ENCODE measurements at places on chromosomes 2 and 18.

DNA sequence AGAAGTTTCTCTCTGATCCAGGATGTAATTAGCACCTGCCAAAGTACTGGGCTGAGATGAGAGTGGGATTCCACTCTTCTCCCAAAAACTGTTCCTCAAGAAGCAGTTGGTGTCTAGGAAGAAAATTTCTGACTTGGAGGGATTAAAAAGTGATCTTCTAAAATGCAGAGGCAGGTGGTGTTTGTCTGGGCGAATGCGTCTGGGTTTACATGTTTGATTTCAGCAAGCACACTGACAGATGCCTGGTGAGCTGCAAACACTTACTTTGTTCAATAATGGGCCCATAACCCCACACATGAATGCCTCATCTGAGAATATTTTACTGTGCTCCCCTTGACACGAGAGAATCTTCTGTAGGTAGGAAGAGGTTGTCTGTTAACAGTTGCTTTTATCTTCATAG lies 24.3 kb upstream of the KCNF1 start:
- peak; percentile 3 for DNase-seq

DNA sequence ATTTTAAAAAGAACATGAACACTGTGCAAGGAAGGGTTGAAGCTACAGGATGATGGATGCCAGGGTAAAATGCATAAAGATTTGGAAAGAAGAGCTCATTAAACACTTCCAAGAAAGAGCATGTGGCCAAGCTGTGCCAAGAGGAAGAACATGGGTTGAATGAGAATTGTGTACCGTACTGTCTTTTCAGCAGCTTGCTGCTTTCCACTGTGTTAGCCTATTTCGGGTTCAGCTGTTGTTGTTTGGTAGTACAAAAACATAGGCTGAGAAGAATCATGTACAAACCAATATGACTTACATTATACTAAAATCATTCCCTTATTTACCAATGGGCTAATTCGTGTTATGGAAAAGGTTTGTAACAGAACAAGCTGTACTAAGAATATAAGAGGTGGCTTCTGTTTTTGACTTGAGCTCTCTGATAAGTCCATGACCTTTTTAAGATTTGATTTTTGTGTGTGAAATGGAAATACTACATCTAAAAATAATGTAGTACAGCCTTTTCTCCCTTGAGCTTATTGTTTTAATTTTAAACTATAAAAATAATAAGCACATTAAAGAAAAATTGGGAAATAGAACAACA lies 188.3 kb upstream of the STON1 start:
- DNase-seq, result no peak

GRCh38 chr2:233025706-233026105 lies 6.8 kb upstream of the NEU2 start:
- no peak for DNase-seq

DNA sequence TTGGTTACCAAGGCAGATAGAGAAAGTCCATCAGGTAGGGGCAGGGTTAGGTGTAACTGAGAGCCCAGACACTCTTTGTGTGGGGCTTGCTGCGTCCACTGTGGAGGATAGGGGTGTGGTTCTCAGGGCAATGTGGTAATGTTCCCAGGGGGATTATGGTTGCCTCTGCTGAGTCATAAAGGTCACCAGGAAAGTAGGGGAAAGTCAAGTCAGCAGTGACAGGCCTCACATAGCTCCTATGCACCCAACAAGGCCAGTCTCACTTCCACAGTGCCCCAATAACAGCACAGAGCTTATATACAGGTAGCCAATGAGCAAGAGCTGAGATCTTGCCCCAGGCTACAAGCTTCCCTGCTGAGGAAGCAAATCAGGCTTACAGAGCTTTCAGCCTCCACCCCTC lies 1438.0 kb upstream of the ZEB2 start:
- no peak for DNase-seq

DNA sequence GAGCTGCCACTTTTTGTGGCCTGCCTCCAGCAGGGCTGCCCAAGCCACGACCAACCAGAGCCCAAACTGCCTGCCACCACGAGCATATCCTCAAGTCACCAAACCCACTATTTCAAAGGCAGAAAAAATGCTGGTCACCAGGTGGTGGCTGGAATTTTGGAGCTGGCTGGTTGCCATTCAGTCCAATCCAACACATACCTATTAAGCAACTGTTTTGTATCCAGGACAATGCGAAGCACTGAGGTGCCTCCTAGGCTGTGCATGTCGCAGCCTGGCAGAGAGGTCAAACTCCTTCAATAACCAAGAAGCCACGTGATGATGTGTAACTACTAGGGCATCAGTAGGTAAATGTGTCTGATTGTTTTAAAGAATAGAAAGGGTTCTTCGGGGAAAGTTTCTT lies 108.3 kb upstream of the PPP1CB start:
- no peak for DNase-seq

GRCh38 chr2:120345608-120346007 lies 328 bp upstream of the INHBB start:
- no peak for DNase-seq

DNA sequence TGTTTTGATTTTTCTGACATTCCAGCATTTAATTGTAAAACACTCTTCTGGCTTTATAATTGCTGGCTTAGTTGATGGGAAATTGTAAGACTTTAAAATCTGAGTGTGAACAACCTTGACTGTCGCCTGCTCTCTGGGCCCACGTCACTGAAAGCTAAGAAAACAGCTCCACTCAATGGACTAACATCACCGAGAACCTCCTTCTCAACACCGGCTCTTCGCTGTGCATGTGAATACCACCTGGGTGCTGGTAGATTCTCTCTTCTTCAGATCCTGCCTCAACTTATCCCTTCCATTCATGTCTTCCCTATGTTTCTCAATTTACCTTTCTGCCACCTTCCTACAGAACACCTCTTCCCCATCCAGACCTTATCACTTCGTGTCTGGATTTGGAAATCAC lies 523.1 kb upstream of the ID2 start:
- no peak for DNase-seq

- no peak for DNase-seq
These were observed 35.3 kb downstream of the NHEJ1 start for GRCh38 chr2:219125225-219125885.

DNA sequence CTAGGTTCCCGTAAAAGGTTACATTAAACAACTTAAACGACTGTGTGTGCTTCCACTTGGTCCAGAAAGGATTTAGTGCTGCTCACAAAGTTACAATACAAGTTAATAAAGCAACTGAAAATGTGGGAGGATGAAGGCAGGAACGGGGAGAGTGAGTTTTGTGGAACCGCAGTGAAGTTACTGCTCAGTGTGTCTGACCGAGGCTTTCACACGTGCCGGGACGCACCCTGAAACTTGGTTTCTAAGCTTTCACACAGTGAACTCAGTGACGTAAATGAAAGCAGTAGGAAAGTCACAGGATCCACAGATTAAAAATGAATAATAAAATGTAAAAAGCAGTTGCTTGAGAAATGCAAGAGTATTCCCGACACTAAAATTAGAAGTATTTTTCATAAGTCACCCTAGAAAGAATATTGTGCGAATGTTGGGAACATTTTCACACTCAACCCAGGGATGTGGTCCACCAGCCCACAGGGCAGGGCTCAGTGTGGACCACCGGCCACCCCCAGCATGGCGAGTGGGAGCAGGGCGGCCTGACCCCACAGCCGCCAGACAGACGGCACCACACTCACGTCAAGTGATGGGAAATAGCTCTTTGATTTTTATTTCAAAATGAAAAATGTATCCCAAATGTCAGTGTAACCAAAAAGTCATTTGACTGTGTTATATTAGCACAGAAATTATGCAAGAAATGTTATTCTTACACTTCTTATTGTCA lies 32.6 kb upstream of the CHMP1B start:
- no peak for DNase-seq

DNA sequence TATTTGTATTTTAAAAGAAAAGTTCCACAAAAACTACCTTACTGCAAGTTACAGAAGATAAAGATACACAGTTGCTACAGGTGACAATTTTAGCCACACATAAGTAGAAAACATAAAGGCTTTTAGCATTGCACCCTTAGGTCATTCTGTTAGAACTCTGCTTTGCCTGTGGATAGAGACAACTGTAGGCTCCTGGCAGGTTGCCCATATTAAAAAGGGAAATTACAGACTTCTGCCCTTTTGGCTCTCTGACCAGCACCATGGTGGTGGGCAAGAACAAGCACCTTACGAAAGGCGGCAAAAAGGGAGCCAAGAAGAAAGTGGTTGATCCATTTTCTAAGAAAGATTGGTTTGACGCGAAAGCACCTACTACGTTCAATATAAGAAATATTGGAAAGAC lies 223.3 kb downstream of the MC4R start:
- no peak for DNase-seq

DNA sequence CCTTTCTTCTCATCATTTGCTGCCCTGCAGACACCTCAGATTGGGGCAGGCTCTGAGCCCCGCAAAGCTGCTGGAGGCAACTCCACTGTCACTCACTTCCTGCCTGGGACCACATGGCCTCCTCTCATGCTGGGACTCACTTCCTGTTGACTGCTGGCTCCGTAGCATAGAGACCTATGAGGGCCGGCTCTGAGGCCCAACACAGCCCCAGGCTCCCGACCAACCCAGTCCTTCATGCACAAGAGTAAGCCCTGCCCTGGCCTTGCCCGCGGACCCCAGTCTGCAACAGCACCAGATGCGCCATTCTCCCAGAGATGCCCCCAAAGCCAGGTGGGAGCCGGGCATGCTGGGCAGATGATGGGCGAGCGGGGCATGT lies 55.7 kb downstream of the DNMT3A start:
- no peak for DNase-seq

DNA sequence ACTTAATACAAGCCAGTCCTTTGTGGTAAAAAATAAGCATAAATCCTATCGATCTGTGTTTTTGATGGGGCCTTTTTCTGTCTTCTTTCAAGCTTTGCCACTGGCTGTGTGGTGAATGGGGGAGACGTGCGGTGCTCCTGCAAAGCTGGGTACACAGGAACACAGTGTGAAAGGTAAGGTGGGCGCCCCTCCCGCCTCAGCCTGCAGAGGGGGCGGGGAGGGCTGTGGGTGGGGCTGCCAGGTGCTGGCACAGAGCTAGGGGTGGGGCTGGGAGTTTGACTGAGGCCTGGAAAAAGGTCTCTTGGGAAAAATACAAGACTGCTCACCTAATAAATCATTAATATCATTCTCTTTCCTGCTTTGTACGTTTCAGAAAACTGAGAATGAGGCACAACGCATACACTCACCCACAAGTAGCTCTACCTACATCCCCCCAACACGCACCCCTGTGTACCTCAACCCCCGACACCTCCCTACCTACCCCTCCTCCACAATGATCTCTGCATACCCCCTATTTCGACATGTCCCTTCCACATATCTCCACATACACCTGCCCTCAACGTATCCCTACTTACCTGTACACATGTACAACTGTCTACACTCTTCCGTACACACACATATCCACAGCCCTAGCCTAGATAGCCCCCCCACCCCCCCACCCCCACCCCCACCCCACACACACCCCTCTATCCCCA lies 129.7 kb upstream of the TTC39C start:
- DNase-seq, result no peak

DNA sequence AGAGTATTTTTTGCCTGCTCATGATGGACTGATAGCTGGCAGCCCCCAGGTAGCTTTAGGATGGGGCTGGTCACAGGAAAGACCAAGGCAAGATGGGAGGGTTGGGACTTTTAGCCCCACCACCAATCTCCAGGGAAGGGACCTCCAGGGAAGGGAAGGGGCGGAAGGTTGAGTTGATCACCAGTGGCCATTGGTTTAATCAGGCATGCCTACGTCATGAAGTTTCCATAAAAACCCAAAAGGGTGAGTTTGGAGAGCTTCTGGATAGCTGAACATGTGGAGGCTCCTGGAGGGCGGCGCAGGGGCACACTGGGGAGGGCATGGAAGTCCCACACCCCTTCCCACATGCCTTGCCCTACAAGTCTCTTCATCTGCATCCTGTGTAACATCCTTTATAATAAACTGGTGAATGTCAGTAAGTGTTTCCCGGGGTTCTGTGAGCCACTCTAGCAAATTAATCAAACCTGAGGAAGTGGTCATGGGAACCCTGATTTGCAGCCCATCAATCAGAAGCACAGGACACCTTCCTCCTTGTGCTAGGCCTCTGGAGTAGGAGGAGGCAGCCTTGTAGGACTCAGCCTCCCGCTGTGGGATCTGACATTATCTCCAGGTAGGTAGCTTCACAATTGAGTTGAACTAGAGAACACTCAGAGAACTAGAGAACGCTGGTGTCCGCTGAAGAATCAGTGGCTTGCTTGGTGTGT lies 30.3 kb downstream of the RAB31 start:
- DNase-seq, result no peak

GRCh38 chr2:21607572-21607971 lies 483.8 kb downstream of the TDRD15 start:
- DNase-seq, result no peak

Measured in lower leg skin (tissue), 4 donors.